ENCODE measurements at places on chromosomes 12 and 14.

GRCh38 chr14:25933731-25934130, 664.1 kb downstream of the NOVA1 start:
- no peak for DNase-seq

- DNase-seq, result no peak
Observed at GRCh38 chr14:33768458-33768830, 182.4 kb downstream of the EGLN3 start.

GRCh38 chr14:102949062-102949800, 26.8 kb downstream of the AMN start:
- peak; percentile 37 for DNase-seq

- DNase-seq, result no peak
Observed at GRCh38 chr12:128288896-128289295, 21.9 kb downstream of the TMEM132C start.

- no peak for DNase-seq
Observed at GRCh38 chr12:24708718-24709117, 240.2 kb downstream of the BCAT1 start.

- no peak for DNase-seq
Observed at GRCh38 chr12:119180380-119181040, 1.8 kb downstream of the HSPB8 start.

GRCh38 chr14:50063876-50064420, 52.4 kb downstream of the VCPKMT start:
- no peak for DNase-seq

DNA sequence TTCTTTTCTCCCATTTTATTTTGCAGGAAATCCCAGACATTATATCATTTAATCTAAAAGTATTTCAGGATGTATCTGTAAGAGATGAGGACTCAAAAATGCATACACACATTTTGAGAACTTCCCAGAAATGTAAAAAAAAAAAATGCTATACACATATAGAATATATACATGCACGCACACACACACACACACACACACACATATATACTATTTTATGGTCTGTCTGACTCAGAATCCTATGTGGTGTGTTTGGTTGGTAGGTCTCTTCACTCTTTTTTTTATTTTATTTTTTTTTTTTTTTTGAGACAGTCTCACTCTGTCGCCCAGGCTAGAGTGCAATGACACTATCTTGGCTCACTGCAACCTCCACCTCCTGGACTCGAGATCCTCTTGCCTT, 65.5 kb downstream of the FBXO34 start:
- DNase-seq, result no peak

- no peak for DNase-seq
Observed at GRCh38 chr14:75306927-75307699, 28.5 kb downstream of the FOS start.

- no peak for DNase-seq
Observed at GRCh38 chr12:21815306-21816062, 41.0 kb upstream of the KCNJ8 start.

- DNase-seq, result no peak
Observed at GRCh38 chr12:27844366-27845090, 64.5 kb upstream of the MANSC4 start.

GRCh38 chr14:46322076-46322475, 329.5 kb downstream of the RPL10L start:
- no peak for DNase-seq

- DNase-seq, result no peak
Observed at GRCh38 chr14:73824536-73824935, 27.1 kb upstream of the PTGR2 start.

DNA sequence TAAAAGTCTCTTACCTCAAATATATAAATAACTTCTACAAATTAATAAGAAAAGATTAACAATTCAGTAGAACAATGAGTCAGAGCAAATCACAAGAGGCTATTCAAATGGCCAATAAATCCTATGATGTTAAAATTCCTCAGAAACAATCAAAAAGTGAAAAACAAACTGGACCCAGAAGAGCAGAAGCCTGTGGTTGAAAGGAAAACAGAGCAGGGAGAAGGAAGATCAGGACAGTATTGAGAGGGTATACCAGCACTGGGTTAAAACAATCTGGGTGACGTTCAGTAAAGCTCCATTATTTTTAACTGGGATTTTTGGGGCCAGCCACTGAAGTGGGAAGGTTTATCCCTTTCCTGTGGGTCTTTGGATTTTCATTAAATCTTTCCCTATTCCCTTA, 39.7 kb upstream of the PCED1B start:
- no peak for DNase-seq

DNA sequence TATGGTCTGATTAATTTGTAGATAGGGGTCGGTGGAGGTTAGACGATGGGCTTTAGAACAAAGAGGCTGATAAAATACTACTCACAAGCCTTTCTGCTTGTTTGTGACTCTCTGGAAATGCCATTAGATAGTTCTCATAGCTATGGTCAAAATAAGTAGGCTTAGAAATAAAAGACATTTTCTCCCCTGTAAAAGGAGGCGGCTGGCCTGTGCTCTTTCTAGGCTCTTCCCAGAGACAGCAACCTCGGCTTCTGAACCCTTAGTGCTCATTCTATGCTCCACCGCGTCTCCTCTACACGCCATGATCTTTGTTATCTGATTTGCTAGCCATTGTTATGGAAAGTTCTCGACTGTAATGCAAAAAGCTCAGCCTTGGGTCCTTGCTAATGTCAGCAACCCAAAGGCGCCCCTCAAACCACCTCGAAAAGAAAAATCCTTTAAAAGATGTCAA, 64.5 kb downstream of the CRADD start:
- DNase-seq, result no peak

Measured in GM18507 (cell line).